ENCODE measurements at places on chromosomes 6 and 20.

- DNase-seq, result no peak
Measured at GRCh38 chr20:40104959-40105358, 584.1 kb downstream of the MAFB start.

GRCh38 chr6:31663961-31664789 lies 622 bp downstream of the GPANK1 start:
- DNase-seq, result no peak

GRCh38 chr6:33989016-33989854 lies 156.7 kb downstream of the GRM4 start:
- DNase-seq, result no peak

DNA sequence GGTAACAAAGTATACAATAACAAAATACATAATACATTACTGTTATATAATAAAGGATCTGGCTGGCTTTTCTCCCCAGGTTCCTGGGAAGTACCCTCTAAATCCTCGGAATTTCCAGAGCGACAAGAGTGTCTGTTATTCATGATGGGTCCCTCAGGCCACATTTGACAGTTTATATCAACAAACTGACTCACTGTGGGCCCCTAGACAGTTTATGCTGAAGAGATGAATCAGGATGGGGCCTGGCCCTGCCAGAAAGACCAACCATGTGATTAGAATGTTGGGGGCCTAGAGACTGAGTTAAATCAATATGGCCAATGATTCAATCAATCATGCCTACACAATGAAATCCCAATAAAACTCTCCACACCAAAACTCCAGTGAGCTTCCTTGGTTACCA lies 13.5 kb downstream of the USP45 start:
- no peak for DNase-seq

- DNase-seq, result no peak
Measured at GRCh38 chr6:25835442-25836283, 3.8 kb upstream of the SLC17A1 start.

- no peak for DNase-seq
Measured at GRCh38 chr6:119237177-119237715, 112.3 kb downstream of the MAN1A1 start.

DNA sequence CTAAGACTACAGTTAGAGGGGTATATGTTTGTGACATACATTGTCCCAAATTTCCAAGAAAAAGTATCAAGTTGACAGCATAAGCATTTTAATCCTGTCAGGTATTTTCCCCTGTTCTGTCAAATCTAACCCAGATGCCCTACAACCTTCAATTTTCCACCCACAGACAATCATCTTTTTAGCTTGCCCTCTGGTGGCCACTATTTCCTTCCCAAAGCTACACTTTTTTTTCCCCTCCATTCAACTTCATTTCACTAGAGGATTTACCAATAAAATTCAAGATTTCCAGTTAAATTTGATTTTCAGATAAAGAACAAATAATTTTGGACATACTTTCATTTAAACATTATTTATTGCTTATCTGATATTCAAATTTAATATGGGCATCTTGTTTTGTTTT lies 286.6 kb downstream of the TENT5A start:
- DNase-seq, result no peak

DNA sequence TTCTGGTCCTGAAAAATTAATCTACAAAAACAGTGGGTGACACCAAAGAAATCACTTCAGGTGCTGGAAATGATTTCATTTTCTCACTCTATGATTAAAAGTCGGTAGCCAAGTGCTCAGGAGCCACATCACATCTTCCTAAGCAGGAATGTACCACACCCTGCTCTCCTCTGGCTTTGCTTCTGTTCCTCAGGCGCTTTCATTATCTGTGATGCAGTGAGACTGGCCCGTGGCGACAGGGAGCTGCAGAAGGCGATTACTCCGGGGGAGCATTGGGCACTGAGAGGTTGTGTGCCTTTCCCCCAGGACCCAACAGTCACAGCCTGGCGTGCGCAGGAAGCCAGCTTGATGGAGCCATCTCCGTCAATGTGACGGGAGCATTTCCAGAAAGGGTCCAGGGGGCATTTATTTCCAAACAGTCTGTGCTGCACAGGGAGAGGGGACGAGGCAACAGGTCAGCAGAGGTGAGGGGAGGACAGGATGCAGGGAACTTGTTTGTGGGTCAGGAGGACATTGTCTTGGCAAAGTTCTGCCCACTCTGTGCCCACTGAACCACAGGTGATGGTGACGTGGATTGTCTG lies 5.6 kb upstream of the ZNF831 start:
- no peak for DNase-seq

DNA sequence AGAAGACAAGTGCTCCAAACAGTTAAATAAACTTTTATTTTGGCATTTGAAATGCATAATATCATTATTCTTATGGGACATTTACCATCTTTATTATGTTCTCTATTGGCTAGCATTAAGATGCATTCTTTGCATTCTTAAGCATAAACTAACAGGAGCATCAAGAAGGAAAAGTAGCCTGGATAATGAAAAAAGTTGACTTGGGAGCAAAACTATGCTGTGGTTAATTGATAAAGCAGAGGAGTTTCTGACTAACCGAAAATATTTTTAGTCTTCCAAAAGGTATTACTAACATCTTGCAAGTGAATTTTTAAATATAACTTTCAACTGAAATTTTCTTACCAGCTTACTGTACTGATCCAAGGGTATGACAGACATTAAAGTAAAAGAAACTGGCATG lies 140.3 kb downstream of the FLRT3 start:
- DNase-seq, result no peak

- DNase-seq, result no peak
Measured at GRCh38 chr6:50845499-50846143, 26.9 kb downstream of the TFAP2B start.

GRCh38 chr6:103797738-103798137 lies 1062.0 kb downstream of the HACE1 start:
- no peak for DNase-seq

- no peak for DNase-seq
Measured at GRCh38 chr20:1712634-1713624, 55.4 kb upstream of the SIRPG start.

DNA sequence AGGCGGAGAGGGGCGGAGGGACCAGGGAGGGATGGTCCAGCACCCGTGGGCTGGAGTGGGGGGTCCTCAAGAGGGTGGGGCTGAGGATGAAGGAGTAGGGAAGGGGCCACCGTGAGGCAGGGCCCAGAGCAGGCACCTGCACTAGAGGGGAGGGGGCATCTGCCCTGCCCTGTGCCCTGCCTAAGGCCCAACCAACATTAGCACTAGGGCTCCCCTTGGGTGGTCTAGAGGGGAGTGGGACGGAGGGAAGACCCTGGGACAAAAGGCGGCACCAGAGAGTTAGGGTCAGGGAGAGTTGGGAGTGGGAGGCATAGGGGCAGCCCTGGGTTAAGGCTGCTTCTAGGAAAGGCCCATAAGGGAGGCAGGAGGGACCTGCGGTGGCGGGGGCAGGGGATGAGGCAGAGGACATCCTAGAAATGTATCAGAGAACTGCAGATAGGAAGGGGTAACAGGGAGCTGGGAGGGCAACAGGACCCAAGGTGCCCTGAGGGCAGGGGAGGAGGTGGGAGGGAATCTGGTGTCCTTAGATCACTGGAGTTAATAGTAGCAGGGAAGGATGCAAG lies 24.5 kb downstream of the HLA-F start:
- DNase-seq, result peak; percentile 26

GRCh38 chr6:117677553-117678141 lies 2.4 kb downstream of the NUS1 start:
- no peak for DNase-seq

GRCh38 chr6:98678481-98678880 lies 155.9 kb upstream of the POU3F2 start:
- DNase-seq, result no peak

DNA sequence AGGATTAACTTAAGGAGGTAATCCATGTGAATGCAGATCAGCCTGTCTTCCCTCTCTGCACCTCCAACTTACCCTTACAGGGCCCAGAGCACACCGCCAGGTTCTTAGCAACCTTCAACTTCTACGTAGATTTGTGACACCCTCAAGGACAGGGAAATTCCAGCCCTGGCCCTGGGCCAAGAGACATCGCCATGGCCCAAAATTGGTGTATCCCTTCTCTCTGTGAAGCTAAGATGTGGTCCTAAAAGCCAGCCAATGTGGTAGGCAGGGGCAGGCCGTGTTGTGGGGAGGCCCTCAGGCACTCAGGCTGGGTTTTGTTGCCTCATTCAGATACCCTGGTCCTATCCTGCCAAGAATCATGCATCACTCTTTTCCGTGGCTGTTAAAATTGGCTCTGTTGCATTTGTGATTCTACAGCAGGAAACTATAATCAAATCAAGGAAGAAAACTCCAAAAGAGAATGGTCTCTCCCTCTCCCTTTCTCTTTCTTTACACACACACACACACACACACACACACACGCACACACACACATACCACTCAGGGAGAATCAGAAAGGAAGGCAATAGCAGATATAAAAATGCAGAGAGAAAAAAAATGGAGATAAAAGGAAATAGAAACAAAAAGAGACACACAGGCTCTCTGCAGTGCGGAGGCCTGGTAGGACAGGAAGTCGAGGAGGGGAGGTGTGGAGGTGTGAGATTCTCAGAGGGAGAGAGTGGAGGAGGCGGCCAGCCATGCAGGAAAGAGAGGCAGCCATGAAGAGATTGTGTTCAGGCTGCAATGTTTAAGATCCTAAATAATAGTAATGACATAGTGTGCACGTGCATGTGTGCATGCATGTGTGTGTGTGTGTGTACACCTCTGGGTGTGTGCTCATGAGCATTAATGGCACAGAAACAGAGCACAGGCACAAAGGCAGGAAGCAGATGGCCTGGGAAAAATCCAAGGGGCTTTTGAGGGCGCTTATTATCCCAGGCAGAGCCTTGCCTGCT lies 201.8 kb upstream of the LRFN2 start:
- no peak for DNase-seq

DNA sequence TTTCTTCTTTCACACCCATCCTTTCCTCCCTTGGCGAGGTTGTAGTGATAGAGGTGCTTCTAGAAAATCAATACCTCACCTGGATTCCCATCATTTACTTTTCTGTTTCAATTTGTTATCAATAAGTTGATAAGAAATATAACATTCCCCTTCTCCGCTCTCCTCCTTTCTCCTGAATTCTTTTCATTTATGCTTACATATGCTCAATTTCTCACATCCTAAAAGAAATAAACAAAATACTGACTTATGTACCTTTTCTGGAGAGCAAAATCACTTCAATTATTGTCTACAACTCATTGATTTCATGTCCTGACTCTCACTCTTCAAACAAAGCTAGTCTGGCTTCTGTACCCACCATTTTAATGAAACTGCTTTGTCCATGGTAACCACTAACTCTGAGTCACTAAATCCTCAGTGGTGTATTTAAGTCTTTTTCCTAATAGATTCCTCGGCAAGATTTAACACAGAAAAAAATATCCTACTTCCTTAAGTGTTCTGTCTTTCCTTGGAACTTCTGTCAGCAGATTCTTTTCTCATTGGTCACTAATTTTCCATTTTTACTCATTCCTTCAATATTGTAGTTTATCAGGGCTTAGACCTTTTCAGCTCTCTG lies 289.6 kb downstream of the RFPL4B start:
- DNase-seq, result no peak

DNA sequence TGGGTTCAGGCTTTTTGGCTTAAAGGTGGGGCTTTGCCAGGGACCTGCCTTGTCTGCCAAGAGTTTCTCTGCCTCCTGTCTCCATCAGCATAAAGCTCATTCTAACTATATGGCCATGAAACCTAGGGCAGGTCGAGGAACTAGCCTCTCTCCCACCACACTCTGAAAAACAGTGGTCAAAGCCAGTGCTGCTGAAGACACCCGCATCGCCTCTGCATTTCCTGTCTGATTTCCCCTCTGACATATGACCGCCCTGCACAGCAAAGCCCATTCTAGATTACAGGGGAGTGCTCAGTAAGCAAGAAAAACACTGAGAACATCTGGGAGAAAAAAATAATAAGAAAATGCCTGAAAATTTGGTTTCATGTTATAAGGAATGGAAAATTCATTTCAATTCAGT lies 573.6 kb downstream of the PRKN start:
- DNase-seq, result no peak

GRCh38 chr20:59361411-59361810 lies 61.0 kb downstream of the EDN3 start:
- DNase-seq, result no peak

Measured in GM12892 (cell line).